Effector CD4-positive, alpha-beta T cell (primary cell): ENCODE measurements at places on chromosomes 7 and 10.

DNA sequence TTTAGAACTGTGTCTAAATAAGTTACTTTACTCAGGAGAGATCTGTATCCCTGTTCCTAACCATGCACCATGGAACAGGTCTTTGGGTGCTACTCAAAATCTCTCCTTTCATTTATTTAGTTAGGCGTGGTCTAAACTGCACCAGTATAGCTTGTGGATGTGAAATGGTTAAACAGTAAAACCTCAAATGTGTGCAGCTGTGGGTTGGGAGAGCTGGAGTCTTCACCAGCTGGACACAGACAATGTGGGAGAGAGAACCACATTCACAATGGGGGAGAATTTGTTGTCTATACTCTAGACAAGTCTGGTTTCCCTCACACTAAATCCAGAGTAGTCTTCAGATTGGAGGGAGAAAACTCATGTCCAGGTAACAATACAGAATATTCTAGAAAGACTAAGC is 31.2 kb upstream of the IKZF1 start:
- no peak for DNase-seq

GRCh38 chr10:96833220-96834001 is 1.3 kb downstream of the LCOR start:
- peak; percentile 8 for DNase-seq

DNA sequence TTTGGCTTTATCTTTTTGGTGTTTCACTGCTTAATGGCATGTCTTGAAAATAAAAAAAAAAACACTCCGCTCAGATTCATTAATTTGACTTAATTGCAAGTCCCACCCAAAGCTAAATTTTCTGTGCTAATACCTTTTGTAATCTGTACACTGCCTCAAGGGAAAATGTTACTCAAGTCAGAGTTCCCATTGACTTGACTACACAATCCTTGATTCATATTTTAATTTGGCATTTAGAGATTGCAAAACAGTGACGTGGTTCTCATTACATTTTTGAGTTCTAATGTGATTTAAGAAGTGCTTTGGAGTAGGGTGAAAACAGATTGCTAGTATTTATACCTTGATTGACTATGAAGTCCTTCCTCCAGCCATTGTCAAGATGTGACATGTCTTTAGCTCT is 21.3 kb upstream of the LIPM start:
- no peak for DNase-seq

GRCh38 chr10:91700788-91701444 is 68.0 kb upstream of the PPP1R3C start:
- DNase-seq = no peak
